ENCODE measurements at places on chromosomes 12 and 14.

GRCh38 chr12:114395233-114395632 lies 10.7 kb downstream of the TBX5 start:
- no peak for DNase-seq

- no peak for DNase-seq
Observed at GRCh38 chr12:99767809-99768208, 120.3 kb downstream of the GARIN6 start.

- no peak for DNase-seq
Observed at GRCh38 chr14:94343238-94344005, 20.3 kb upstream of the SERPINA6 start.

- no peak for DNase-seq
Observed at GRCh38 chr12:26179826-26180225, 15.5 kb upstream of the SSPN start.
